ENCODE measurements at places on chromosomes 11 and 22.

- no peak for DNase-seq
Observed at GRCh38 chr11:132549561-132549960, 982.7 kb downstream of the OPCML start.

- DNase-seq, result no peak
Observed at GRCh38 chr22:34973926-34974325, 92.0 kb upstream of the ISX start.

DNA sequence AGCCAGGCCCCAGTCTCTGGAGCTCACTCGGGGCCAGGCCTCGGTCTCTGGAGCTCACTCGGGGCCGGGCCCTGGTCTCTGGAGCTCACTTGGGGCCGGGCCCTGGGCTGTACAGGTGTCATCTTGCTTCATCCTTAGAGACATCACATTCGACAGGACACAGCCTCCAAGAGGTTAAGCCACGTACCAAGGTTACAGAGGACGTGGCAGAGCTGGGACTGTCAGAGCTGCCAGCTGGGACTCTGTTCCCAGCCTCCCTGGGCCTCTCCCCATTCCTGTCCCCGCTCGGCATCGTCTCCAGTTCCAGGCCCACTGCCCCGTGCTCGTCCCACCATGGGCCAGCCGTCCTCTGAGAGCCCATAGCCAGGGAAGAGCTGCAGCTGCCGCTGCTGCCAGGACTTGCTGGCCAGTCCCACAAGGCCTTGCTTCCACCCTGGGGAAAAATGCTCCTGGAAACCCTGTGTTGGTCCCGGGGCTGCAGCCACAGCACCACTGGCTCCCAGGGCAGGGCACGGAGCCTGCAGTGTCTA, 19.6 kb downstream of the CABP7 start:
- no peak for DNase-seq

- no peak for DNase-seq
Observed at GRCh38 chr11:131907371-131907770, 537.0 kb downstream of the NTM start.
